T-helper 1 cell (primary cell): ENCODE measurements at places on chromosomes 3 and 15.

DNA sequence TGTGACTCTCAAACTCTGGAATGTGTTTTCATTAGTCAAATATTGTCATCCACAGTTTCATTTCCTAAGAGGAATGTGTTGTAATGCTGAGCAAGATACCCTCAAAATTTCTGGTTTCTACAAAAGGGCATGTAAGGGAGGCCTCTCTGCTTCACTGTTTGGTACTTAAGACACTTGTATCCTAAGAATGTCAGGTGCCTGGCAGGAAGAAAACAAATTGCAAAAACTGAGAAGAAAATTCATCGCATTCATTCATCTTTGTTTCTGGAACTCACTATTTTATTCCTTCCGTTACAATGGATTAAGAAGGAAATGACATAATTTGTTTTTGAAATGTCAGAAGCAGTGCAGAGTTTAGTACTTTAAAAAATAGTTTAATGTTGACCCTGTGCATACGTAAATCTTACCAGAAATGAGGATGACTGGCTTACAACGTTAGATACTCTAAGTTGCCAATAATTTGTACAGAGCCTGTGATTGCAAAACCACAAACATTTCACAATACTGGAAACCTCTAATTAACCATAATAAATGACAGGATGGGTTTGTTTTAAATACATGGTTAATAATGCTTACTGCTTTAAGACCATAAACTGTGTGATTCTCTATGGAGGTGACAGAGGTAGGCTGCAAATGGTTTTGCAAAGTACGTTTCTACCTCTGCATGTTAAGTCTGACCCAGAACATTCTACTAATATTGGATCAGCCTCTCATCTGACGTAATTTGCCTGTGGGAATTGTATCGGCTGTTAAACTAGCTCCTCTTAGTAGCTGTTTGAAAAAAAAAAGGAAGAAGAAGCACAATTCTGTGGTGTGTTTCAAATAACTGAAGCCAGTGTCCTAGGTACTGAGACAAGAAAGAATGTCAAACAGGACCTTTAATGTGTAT lies 477.8 kb downstream of the RBMS3 start:
- DNase-seq: no peak

DNA sequence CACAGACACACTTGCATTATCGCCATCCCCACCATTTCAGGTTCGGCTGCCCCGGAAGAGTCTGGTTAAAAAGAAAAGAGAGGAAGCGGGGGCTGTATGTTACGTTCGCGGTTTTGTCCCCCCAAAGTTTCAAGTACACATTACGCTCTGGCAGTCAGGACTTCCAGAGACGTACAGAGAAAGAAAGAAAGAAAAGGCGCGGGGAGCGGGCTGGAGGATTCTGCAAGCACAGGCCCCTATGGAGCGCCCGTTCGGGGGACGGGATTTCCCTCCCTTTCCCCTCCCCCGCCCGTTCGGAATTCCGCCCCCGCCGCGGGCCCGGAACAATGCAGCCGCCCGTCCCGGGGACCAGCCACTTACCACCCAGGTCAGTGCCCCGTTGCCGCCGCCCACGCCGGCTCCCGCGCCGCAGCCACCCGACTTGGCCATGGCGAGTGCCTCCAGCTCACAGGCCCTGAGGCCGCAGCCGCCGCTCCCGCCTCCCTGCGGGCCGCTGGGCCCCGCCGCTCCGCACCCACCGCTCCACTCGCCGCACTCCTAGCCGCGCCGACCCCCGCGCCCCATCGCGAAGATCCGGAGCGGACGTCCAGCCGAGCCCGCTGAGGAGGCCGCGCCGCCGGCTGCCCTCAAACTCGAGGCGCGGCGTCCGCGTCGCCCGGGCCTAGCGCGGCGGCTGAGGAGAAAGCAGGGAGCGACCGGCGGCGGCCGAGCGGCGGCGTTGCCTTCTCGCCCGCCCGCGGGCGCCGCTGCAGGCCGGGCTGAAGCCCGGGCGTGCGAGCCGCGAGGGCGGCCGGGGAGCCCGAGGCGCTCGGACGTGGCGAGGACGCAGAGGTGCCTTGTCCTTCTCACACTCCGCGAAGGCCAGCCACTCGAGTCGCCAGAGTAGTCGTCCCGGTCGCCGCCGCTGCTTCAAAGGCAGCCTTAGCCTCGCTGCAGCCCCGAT lies 567 bp downstream of the TOP2B start:
- peak; percentile 56 for DNase-seq

- no peak for DNase-seq
These were observed 69.4 kb downstream of the CRTC3 start for GRCh38 chr15:90599116-90599515.

GRCh38 chr15:101723171-101723873 lies 951 bp downstream of the TARS3 start:
- peak; percentile 18 for DNase-seq

DNA sequence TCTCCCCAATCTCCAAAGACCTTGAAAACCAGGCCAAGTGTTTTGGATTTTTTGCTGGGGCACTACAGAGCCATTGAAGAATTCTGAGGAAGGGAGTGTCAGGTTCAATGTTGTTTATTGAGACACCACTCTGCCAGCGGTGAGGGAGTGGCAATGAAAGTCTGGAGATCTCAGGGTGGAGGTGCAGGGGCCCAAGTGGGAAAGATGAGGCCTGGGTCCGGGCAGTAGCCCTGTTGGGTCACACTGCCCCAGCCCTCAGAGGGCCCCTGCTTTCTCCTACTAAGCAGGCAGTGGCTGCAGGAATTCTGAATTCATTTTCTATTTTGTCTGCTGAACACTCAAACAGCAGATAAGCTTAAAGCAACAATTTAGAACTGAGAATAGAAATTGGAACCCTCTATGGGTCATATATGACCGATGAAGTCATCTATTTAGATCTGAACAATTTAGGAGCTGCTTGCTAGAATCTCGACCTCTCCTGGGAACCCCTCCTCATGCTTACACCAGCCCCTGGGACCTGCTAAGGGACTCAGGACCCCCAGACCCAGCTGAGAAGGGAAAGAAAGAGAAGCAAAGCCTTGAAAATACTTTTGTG lies 17.9 kb downstream of the HRH1 start:
- DNase-seq: no peak

- DNase-seq: no peak
These were observed 136.9 kb downstream of the THSD4 start for GRCh38 chr15:71252044-71252739.

- DNase-seq: no peak
These were observed 208.1 kb upstream of the NR2F2 start for GRCh38 chr15:96122077-96123027.

DNA sequence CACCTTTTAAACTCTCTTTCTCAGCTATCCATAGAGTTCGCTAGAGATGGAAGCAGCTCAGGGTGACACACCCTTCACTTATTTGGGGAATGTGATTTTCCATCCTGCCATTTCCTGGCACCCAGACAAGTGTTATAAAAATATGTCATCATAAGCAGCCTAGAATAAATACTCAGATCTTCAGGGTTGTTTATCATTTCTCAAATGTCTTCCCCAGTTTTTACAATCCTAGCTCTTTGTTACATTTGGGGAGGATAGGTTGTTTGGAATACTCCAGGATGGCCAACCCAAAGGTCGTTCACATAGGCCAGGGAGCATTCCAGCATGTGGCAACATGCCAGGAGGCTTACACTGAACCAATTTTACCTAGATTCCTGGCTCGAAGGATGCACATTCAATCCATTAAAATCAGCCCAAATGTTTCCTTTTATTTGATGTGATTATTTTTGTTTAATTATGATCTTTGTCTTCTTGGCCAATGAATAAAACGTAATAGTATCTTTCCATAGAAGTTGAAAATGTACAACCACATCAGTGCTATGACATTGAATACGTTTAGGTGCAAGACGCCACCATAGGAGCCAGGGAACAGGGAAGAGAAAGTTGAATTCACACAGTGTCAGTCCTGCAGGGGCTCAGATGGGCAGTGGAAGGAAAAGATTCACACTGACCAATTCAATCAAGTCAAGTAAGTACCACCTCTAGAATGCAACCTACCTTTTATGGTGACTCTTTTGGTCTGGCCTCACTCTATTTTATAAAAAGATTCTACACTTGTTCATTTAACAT lies 537.7 kb upstream of the MDFIC2 start:
- DNase-seq: no peak

DNA sequence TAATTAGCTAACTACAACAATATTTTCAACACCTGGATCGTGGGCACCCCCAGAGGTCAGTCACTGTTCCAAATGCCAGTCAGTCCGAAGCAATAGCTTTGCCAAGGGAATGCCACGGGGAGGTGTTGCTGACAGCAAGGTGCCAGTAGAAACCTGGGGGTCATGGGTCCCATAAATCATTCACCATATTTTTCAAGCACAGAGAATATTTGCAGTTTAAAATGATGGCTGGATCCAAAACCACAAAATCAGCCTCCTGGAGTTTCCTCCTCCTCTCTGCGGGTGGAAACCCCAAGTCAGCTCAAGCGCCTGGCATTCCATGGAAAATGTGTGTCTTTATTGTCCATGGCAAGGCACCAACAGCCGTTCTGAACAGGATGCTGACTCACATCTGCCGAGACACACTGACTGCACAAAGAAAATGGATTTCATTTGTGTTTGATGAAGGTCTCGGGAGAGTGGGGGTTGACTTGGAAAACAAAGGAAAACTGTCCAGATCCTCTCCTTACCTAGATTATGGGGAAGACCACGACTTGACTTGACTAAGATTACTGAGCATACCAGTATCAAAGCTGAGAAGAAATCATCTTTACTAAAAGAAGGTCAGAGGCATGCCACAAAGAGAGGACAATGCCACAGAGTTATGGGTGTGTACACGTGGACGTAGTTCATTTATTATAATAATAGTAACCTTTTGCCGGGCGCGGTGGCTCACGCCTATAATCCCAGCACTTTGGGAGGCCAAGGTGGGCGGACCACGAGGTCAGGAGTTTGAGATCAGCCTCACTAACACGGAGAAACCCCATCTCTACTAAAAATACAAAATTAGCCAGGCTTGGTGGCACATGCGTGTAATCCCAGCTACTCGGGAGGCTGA lies 26.4 kb downstream of the ANXA2 start:
- no peak for DNase-seq

DNA sequence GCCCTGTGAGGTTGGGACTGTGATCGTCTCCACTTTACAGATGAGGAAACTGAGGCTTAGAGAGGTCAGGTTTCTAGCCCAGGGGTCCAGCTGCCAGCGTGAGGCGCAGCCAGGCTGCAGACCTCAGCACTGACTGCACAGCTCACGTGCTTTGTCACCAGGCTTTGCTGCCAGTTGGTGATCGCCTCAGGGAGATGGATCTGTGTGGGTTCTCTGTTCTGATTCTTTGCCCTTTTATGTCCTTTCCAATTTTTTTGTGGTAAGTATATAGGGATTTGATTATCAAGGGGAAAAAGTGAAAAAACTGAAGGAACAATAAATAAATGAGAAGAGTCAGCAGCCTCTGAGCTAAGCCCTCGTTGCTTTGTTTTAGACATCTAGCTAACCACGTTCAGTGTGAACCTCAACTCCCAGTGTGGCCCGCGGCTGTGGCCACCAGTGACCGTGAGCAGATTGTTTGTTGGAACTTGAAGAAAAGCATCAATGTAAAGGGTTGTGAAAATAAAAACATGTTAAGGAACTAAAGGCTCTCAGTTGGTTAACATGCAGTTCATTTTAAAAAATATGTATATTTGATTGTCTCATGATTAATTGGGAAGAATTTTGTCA lies 117.6 kb downstream of the PDE8A start:
- no peak for DNase-seq

DNA sequence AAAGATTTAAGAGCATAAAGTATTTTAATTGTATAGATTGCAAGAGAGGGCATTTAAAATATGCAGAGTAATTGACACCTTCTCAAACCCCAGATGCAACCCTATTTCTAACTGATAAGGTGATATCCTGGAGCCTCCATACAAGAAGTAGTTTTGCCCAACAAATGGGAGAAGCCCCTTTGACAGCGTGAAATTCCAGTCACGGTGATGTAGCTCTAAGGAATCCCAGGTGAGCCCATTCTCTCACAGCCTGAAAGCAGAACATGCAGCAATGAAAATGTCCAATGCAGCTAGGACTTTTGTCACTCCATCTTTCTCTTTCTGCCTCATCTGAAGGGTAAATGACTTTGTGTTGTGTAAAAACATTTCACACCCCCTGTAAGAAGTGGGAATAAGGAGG lies 96.4 kb downstream of the TMEM212 start:
- DNase-seq: no peak

- DNase-seq: no peak
These were observed 129.2 kb downstream of the ZNF609 start for GRCh38 chr15:64589435-64590084.

DNA sequence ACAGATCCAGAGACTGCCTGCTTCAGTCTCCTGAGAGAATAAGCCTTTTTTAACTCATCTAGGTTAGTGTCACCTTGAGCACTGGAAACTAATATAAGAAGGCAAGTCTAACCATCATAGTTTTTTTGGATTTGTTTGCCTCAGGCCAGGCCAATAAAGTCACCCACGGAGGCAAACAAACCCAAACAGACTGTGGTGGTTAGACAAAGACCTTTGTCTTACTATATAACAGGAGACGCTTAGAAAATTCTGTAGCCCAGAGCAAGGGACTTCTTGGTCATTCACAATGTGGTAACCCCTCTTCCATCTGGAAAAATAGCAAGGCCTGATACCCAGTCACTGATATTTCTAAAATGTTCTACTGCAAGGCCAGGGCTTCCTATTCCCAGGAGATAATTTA lies 45.3 kb upstream of the PPP2R3A start:
- no peak for DNase-seq

DNA sequence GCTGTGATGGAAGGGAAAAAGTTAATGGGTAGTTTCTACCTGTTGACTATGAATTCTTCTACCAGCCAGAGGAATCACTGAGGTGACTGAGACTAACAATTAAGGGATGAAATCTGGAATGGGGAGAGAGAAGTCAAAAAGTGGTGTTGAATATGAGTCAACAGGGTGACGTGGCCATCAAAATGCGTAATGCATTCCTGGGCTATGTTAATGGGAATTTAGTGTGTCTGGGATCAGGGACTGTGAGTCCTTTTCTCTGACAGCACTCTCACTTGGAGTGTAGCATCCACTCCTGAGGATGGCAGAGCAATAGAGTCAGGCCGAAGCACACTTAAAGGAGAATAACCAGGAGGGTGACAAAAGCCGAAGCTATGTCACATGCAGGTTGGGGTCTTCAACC lies 60.4 kb downstream of the MESD start:
- DNase-seq: no peak

- no peak for DNase-seq
These were observed 8.6 kb downstream of the PARP15 start for GRCh38 chr3:122586098-122586497.

DNA sequence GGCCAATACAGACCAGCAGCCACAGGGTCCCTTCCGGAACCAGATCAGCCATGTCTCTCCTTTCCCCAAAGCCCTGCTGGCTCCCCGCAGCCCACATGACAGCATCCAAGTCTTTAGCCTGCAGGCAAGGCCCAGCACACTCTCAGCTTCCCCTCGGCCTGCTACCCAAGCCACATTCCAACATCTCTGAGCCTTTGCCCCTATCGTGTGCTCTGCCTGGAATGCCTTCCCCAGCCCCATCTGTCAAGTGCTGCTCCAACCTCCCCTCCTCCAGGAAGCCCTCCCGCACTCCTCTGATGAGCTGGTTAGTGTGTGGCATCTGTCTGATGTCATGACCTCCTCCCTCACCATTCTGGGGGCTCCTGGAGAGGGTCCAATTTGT lies 8.5 kb downstream of the PLXND1 start:
- DNase-seq: no peak

GRCh38 chr3:132004571-132004970 lies 30.2 kb downstream of the CPNE4 start:
- DNase-seq: no peak

- no peak for DNase-seq
These were observed 58.9 kb downstream of the MECOM start for GRCh38 chr3:169604568-169604967.
